COLO829 (cell line): ENCODE measurements at places on chromosomes 16 and 17.

- DNase-seq: no peak
These were observed 4.8 kb downstream of the LIMD2 start for GRCh38 chr17:63694950-63695773.

GRCh38 chr16:25135254-25135878, 23.8 kb downstream of the LCMT1 start:
- DNase-seq: no peak

DNA sequence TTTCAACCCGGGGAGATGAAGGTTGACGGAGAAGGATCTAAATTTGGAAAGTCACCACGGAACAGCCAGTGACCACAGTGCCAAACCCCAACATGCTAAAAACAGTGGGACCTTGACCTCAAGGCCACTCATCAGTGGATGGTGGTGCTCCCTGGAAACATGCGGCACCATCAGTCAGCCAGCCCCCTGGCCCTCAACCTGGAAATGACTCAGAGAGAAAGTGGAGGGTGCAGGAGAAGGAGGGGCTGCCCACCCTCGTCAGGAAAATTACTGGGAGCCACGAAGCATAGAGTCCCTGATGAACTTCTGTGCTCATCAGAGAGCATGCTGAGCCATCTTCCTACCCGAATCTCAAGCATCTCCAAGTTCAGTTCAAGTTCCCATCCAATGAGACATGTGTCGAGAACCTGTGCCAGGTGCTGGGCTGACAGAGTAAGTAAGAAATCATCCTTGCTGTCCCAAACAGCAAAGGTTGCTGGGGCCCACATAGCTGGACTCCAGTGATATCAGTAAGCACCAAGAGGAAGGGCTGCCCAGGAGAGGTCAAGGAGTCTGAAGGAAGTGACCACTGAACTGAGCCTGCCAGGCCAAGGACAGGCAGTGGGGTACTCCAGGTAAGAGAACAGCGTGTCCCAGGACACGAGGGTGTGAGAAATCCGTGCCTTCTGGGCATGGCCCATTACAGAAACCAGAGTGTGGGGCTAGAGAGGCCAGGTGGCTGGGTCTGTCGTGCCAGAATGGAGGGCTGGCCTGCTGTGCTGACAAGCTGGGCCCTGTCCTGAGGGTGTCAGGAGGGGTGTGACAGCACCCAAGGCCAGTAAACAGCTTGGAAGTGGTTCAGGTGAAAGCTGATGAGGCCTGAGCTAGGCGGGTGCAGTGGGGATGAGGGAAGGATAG, 5.2 kb downstream of the PECAM1 start:
- no peak for DNase-seq

DNA sequence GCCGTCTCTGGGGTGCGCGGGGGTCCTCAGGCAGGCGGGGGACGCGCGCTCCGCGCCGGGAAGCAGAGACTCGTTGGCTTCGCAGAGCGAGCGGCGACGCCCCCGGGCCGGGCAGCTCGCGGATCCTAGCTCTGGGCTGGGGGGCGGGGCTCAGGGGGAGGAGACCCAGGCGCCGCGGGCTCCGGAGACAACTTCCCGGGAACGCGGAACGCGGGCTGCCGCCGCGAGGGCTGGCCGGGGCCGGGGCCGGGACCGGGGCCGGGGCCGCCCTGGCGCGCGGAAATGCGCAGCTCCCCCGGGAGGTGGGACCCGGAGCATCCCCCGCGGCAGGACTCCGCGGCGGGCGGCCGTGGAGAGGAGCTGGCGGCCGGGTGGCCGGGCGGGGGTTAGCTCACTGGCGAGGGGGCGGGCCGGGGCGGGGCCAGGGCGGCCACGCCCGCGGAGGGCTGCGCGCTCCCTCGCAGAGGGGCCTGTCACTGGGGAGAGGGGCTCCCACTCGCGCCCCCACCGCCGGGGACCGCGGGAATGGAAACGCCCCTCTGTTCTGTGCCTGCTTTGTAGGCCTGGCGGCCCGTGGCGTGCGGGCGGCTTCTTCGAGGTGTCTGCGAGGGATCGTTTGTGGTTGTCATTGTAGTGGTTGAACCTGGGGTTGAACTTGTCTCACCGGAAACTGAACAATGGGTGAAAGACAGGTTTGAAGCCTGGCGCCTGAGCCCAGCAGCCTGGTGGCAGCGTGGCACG, at the start of gene GAS7:
TSS of gene GAS7 (minus strand) at position 98 of the 741 bp plus-strand sequence.
- DNase-seq: no peak

DNA sequence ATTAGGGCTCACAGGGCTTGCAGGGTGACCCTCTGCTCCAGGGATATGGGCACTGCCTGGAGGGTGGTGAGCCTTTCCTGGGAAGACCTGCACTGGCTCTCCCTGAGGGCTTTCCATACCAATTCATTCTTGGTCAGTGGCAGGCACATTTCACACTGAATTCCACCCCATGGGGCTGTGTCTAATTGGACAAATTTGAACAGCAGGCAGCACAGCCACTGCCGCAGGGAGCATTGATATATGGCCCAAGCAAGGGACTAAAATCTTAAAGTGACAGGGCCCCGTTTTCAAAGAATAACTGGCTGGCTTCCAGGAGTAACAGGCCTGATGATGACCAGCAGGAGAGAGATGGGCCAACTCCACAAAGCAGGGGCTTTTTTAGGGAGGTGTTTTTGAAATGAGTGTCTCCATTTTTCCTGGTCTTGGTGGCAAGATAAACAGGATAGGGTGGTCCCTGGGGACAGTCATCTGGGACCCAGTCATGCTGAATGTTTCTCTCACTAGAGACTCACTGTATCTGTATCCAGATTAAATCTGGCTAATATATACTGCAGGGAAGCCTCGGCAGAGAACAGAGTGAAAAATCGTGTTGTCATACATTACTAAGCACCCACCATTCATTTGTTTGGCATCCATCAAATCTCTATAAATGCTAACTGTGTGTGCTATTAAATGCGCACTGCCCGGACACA, 74.1 kb upstream of the TBX2 start:
- DNase-seq: no peak

- no peak for DNase-seq
These were observed 52.5 kb downstream of the LITAF start for GRCh38 chr16:11534262-11534661.

DNA sequence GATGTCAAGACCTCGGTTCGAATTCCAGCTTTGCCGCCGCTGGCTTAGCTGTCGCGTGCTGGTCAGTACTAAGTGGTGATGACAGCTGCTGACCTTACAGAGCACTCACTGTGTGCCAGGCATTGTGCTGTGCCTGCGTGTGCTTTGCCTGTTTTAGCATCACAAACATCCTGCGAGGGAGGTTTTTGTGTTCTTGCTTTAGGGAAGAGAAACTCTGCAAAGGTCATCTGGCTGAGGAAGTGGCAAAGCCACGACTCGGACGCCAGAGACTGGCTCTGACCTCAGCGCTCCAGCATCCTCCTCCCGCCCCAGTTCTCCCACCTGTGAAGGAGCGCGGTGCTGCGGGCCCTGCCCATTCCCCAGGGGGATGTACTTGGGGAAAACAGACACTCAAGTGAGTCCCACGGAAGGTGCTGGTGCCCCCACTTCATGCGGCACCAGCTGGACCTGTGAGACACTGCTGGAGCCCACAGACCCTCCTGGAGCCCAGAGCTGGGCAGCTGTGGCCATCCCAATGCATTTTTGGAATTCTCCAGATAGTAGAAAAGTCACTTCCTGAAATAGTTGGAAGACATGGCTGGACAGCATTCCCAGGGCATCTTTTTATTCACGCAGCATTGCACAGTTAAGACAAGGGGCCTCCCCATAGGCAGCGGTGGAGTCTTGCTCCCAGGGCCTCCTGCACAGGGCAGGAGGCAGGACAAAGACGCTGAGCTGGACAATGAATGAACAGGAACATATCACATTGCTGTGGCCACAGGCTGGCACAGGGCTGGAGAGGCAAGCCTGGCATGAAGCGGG, 20.0 kb upstream of the HERPUD1 start:
- no peak for DNase-seq

GRCh38 chr16:68893710-68894705, 50.7 kb downstream of the TANGO6 start:
- DNase-seq: no peak
